NCI-H187 treated with DMSO at 0.1 percent for 48 hours (cell line): ENCODE measurements at places on chromosomes 1 and 21.

- no peak for DNase-seq
Observed at GRCh38 chr1:56821462-56821797, 2.2 kb upstream of the FYB2 start.

DNA sequence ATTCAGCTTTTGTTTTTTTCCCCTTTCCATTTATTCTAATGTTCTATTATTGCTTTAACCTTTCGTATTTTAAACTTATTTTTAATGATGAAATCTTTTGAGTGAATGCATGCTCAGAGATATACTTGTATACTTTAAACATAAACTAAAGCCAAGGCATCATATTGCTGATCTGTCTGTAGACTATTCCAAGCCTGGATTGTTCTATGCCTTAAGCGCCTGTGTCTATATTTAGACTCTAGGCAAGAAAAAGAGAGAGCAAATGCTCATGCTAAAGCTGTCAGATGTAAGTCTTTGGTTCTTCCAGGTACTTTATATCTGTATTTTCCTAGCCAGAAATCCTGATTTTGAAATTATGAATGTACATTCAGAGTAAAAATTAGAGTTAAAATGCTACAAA lies 14.4 kb downstream of the SH3GLB1 start:
- DNase-seq: no peak

DNA sequence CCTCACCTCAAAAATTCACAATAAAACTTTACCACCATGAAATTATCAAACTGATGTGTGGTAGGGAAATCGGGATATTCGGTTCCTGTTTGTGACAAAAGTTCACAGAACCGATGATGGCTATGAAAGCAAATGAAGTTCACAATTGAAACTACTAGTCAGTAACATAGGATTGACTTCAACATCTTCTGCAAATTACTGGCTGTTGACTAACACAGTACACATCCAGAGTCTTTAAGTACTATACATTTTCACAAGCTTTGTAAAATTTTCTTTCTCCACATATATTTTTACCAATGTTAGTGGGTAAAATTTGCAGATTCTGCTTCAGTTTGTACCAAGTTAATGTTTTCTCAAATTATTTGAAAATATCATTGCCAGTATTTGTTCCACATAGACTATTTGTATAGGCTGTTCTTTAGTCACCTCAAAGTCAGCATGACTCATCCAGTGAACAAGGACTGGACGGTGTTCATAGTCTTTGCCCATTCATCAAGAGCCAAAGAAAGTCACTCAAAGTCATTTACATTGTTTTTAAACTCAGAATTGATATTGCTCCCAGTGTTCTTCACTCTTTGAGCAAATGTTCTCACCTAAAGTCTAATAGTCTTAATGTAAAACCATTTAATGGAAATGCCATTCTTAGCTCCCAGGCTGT lies 213.4 kb downstream of the USP25 start:
- no peak for DNase-seq

DNA sequence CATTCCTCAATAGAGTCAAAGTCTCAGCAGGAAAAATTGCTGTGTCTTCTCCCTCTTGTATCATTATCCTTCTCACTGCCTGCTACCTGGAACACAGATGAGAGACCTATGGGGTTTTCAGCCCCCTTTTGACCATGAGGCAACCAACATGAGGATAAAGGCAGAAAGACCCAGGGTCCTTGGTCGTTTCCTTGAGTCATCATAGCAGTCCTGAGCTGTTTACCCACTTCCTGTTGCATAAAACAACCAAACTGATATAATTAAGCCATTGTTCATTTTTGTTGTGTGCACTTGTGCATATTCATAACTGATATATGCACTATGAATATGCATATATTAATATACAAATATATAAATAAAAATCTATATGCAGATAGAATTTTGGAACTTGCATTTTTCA lies 188.3 kb upstream of the MAP1LC3C start:
- DNase-seq: no peak

GRCh38 chr21:17370263-17370662 lies 142.6 kb upstream of the CXADR start:
- DNase-seq: no peak
